ENCODE measurements at places on chromosomes 7 and 10.
A peak's percentile ranks its signal among the peaks of the same experiment; 100 is the strongest.

DNA sequence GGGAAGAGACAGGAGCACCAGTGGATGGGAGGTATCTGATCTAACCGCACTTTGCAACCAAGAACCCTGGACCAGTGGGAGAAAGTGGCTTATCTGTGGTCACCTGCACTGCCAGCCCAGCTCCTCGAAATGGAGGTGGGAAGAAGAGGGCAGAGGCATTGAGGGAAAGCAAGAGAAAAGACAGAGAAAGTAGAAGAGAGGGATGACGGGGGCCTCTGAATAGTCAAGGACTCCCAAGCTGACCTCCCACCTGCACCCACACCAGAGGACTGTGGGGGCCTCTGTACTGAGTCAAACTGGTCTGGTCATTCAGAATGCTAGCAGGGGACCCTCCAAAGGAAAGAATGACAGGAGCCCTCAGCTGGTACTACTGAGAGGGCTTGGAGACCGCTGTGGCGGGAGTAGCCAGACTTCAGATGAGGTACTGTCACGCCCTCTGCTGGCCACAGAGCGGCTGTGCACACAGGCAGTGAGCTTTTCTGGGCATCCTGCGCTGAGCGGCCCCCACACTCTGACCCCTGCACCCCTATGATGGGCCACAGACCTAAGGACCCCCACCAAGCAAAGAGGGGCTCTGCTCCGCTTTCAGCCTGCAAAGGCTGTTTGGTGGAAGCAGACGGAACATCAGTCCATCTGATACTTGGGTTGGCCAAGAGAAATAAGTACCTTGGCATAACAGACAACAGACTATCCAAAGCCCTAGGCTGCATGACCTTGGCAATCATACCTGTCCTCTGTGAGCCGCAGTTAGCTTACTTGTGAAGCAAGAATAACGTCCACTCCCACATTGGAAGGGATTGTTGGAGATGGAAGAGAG is 112.9 kb downstream of the COL13A1 start:
- no peak for DNase-seq

DNA sequence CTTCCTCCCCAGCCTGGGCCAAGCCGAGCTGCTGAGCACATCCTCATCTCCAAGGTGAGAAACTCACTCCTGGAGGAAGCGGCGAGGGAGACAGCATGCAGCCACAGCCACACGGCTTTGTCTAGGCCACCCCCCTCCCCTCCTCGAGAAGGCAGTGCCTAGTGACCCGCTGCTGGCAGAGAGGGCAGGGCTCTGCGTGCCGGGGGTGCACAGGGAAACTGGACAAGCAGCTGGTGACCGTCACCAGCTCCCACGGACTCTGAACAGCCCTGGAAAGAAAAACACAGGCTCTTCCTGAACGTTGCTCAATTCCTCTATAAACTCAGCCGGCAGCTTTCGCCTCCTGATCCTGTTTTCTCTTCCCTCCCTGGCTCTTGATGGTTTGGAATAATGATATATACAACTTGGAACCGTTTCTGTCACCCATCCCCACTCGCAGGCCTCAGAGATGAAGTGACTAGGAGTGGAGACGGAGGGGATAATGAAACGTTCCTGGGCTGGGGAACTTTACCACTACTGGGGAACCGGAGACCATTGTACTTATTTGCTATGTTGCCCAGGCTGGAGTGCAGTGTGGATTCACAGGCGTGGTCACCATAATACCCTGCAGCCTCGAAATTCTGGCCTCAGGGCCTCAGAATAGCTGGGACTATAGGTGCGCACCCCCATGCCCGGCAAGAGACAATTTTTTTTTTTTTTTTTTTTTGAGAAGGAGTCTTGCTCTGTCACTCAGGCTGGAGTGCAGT is 19.3 kb downstream of the PAPOLB start:
- DNase-seq: no peak

DNA sequence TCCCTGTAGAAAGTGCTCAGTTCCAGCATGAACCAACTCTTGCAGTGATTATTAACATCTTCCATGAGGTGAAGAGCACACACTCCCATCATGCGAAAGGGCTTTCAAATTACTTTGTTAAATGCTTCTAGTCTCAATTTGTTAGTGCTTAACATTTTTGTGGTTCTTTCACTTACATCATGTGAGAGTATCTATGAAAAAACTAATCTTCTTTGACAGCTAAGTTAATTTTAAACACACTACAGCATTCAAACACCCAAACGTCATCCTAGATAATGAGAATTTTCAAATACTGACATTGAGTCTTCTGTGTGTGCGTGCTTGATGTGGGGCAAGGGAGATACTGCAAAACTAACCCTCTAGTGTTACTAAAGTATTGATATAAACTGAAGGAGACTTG is 84.8 kb downstream of the ETV1 start:
- DNase-seq: no peak

GRCh38 chr10:101767600-101767945 is 8.3 kb downstream of the FGF8 start:
- DNase-seq: no peak

GRCh38 chr10:78781991-78782390 is 286.8 kb upstream of the ZMIZ1 start:
- no peak for DNase-seq

- DNase-seq: peak; percentile 52
These were observed 438.1 kb upstream of the GALNT17 start for GRCh38 chr7:70693686-70694433.

DNA sequence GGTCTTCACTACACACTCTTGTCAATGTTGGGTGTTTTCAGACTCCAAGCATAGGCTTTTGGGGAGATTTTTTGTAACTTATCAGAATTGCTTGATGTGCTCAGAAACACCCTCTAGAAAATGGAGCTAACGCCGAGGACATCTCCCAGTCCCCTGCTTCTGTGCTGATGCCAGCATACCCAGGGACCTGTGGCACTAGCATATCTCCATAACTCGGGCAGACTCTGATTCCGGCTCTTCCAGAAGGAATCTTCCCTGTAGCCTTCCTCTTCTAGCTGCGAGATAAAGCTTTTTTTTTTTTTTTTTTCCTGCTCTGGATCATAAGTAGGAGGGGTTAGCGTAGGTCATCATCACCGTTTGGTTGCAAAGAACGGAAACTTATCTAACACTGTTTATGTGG is 434.4 kb downstream of the GALNT17 start:
- no peak for DNase-seq
